ENCODE measurements at places on chromosomes 1 and 21.

DNA sequence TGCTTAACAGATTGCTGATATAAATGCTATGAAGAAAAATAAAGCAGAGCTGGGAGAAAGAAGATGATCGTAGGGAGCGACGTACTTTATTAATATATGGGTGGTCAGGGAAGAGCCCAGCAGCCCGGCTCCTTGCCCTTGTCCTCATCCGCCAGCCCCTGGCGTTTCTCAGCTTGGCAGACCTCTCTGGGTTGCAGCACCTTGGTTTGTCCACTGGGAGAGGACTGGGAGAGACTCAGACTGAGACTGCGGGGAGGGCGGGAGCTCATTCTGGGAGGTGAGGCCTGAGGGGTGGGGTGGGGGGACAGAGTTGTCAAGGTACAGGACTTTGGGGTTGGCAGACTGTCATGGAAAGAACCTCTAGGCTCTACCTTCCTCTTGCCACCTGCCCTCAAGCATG is 3.3 kb upstream of the S100A3 start:
- no peak for DNase-seq

GRCh38 chr1:40606978-40607377 is 58.5 kb downstream of the RIMS3 start:
- no peak for DNase-seq

DNA sequence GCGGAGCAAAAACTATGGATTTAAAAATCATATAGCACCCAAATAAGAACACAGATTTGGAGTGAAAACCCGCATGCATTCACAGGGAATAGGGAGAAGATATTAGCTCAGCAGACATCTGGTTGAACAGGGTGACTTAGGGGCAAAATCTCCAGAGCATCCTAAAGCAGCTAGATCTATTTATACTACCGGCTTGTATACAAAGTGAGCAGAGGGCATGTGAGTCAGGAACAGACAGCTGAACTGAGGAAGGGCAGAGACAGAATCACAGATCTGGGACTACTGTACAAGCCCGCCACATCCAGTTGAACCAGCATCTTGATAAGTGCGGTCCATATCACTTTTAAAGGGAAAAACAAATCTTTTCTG is 35.2 kb upstream of the EXOSC10 start:
- no peak for DNase-seq

- no peak for DNase-seq
These were observed 38.7 kb downstream of the TRIM67 start for GRCh38 chr1:231200388-231201031.

DNA sequence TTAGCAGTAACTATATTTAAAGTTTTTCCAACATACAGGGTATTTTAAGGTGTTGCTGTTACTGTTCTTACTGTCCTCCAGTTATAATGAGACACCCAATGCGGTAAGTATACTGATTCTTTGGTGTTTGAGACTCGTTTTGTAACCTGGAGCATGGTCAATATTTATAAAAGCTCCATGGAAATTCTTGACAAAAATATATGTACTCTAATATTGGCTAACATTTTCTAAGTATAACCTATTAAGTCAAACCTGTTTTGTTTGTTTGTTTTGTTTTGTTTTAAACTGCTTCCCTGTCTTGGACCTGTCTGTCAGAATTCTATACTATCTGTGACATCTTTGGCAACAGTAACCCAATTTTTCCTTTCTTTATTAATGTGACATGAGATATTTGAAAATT is 15.9 kb upstream of the CAP1 start:
- no peak for DNase-seq

DNA sequence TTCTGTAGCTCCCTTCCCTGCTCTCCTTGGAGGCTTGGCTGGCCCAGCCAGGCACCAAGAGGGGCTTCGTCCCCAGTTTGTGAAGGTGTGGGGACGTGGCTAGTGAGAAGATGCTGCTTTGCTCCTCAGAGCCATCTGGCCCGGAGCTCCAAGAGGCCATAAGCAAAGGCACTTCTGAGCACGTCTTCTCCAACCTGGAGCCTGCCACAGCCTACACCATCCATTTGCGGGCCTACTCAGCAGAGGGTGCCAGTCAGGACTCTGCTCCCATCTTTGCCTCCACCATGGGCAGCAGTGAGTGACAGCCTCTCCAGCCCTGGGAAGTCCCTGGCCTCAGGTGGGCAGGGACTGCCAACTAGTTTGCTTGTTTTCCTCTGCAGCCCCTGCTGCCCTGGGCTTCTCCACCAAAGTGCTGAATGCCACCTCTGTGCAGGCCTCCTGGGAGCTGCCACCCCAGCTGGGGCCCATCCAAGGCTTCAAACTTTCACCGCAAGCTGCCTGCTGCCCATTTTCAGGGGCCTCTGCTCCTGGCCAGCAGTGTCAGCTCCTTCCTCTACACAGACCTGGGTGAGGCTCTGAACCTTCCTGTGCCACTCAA is 25.9 kb downstream of the SLC27A3 start:
- DNase-seq, result no peak

DNA sequence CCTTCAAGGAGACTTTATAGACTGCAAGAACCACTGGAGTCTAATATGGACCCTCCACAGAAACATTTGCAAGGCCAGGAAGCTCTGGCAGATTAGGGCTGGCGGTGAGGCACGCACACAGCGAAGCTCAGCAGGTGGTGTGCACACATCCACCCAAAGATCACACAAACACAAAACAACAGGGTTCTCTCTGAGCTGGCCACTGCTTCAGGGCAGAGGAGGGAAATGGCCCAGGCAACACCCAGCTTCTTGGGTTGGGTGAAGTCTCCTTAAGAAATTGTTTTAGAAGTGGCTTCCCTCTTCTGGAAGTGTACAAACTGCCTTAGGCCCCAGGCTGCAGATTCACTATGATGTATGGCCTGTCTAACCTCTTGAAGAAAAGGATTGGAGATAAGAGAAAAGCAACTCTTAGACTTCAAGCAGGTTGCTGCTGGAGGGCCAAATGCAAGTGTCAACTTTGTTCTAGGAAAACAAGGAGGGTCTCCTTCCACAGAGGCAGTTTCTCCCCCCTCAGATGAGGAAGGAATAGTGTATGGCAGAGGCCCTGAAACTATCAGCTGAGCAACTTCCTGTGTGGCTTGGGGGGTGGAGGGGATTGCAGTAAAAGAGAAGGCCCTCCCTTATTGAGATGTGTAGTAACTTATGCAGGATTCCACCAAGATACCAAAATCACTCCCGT is 2.0 kb downstream of the RCSD1 start:
- peak; percentile 67 for DNase-seq

- peak; percentile 8 for DNase-seq
These were observed 128.2 kb downstream of the ATG4C start for GRCh38 chr1:62912028-62912638.
